Bone marrow (tissue), 2 donors: ENCODE measurements at places on chromosomes 12 and 14.

- no peak for DNase-seq
These were observed 593.0 kb downstream of the VRK1 start for GRCh38 chr14:97390096-97390724.

DNA sequence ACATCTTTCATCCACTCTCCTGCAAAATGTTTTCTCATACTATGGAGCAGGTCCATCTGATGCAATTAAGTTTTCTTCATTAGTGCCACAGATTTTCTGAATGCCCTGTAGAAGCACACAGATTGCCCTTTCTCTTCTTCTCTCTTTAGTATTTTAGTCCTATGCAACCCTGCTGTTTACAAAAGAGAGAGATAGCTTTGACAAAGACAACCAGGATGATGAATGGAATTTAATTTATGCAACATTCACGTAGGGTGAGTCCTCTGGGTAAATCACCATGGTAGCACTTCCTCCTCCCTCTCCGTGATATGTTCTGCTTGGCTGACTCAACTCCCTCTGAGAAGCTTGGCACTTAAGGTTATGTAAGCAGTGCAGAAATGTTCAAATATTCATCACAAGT lies 400.9 kb upstream of the PDE3A start:
- no peak for DNase-seq

GRCh38 chr12:130181211-130181610 lies 18.9 kb downstream of the FZD10 start:
- no peak for DNase-seq

GRCh38 chr12:31526158-31526546 lies 64.8 kb downstream of the DENND5B start:
- no peak for DNase-seq

GRCh38 chr14:47103771-47104170 lies 452.2 kb upstream of the RPL10L start:
- no peak for DNase-seq

DNA sequence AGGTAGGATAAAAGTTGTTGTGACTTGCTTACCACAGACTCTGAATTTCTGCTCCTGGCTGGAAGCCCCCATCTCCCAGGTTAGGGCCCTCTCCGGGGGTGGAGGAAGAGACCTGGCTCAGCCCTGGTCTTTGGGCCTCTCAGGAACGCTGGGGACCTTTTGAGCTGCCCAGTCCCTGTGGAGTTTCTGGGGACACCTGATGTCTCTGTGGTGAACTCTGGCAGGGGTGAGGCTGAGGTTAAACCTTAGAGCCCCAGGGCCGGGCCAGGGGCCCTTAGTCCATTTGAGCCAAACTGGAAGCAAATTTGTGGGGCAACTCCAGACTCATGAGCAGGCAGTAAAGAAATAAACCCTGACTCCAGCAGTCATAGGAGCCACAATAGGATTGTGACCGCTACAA lies 112.1 kb downstream of the ADGRD1 start:
- DNase-seq: no peak

DNA sequence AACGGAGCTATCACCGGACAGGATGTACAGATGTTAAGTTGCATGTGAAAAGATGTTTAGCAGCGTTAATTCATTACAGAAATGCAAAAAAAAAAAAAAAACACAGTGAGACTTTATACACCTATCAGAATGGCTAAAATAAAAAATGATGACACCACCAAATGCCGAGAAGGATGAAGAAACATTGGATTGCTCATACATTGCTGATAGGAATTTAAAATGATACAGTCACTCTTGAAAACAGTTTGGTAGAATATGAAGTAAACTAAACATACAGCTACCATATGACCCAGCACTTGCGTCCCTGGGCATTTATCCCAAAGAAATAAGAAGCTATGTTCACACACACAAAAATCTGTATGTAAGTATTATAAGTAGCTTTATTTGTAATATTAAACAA lies 574.1 kb downstream of the SLC16A7 start:
- DNase-seq: no peak

GRCh38 chr14:105019861-105020814 lies 745 bp downstream of the CDCA4 start:
- DNase-seq: peak; percentile 49

- DNase-seq: no peak
These were observed 2.0 kb downstream of the DDX51 start for GRCh38 chr12:132141976-132142678.

- DNase-seq: no peak
These were observed 22.1 kb downstream of the FOXN3 start for GRCh38 chr14:89394972-89395371.

GRCh38 chr12:19517583-19517982 lies 78.3 kb downstream of the AEBP2 start:
- DNase-seq: no peak

DNA sequence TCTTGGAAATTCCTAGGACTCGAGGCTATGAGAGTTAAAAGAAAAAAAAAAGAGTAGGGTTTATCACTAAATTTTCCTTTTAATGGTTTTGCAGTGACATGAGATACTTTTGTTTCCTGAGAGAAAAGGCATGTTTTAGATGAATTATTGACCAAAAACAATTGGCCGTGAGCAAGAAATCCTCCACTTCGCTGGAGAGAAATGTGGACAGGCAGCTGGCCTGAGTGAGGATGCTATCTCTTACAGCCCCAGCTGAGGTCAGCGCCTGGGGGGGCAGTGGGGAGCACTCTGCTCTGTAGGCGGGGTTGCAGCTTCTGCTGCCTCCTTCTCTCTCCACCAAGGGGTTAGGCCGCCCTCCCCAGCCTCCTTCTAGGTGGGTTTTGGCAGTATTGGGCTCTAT lies 54.7 kb downstream of the PRIMA1 start:
- no peak for DNase-seq

GRCh38 chr12:7144414-7145120 lies 14.4 kb downstream of the CLSTN3 start:
- DNase-seq: peak; percentile 43

GRCh38 chr14:104882325-104882973 lies 17.4 kb downstream of the CEP170B start:
- no peak for DNase-seq

DNA sequence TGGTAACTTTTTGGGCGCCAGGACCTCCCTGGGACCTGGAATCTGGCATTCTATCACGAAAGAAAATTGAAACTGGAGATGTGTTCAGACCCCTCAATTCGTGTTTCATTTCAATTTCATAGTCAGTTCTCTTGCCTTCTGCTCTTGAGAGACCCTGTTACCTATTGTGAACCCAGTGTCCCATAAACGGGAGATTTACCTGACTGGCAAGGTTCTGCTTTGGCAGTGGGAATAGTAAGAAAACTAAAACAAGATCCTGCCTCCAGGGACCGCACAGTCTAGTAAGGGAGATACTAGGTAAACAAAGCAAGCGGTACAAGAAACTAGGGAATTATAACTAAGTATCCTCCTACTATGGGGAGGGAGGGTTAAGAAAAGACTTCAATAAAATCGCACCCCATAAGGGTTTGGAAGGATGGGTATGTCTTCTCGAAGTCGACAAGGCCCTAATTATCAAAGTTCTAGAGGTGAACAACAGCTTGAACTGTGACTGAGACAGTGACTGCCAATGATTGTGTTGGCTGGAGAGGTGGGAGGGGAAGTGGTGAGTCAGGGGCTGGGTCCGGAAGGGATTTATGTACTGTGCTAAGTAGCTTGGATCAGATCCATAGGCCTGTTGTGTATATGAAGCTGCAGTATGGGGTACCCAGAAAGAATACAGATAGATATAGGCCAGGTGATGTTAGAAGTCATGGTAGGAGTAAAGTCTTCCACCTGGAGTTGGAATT lies 754 bp downstream of the ACSS3 start:
- no peak for DNase-seq

GRCh38 chr12:67988601-67989021 lies 636 bp upstream of the IFNG-AS1 start:
- no peak for DNase-seq

DNA sequence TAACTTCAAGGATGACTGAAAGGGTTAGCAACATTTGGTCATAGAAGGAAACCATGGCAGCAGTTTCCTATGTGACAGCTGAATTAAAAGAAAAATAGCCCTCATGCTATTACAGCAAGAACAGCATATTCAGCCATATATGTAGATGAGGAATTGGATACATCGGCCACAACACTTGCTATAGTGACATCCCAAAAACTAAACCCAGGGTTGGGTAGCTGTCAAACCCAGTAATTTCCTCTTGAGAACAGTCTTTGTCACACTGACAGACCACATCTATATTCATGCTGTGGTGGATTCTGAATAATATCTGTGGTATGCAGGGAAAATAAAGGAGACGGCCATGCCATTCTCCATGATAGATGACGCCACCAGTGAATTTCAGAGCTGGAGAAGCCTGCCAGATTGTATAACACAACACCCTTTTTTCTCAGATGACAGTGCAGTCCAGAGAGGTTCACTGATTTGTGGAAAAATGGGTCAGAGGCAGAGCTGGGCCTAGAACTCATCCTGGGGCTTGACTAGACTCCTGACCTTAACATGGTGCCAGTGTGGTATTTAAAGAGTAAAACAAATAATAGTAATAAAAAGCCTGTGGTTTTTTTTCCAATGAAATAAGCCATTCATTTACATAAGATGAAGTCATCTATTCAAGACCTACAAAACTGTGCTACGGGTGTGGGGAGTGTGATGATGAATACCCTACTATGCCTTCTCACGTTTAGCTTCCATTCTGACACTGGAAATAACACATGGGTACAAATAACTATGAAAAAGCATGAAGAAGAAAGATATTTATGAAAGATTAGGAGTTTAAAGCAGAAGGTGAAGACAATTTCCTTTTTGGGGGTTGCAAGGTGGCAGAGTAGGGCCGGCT lies 32.3 kb downstream of the EFCAB11 start:
- DNase-seq: no peak

GRCh38 chr12:25655702-25656101 lies 102.6 kb upstream of the LMNTD1 start:
- DNase-seq: no peak

GRCh38 chr12:7661741-7662140 lies 4.0 kb downstream of the APOBEC1 start:
- DNase-seq: no peak

GRCh38 chr14:75343911-75344310 lies 65.3 kb downstream of the FOS start:
- no peak for DNase-seq

DNA sequence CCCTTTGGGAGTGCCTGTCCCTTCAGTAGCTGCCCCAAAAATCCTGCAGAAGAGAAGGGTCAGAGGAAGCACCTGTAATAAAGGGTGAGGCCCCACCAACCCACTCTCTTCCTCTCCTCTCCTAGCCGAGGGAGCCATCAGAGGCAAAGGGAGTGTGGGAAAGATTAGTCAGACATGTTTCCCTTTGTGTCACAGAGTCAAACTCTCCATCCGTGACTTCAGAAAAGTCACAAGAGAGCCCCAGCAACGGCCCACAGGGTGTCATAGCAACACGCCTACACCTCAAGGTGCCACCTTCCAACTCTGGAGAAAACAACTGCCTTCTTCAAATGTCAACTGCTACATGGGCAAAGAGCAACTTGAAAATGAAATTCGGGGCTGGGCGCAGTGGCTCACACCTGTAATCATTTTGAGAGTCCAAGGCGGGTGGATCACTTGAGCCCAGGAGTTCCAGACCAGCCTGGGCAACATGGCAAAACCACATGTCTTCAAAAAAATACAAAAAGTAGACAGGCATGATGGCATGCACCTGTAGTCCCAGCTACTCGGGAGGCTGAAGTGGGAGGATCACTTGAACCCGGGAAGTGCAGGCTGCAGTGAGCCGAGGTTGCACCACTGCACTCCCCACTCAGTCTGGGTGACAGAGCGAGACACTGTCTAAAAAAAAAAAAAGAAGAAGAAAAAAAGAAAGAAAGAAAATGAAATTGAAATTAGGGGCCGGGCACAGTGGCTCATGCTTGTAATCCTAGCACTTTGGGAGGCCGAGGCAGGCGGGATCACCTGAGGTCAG lies 17.7 kb upstream of the CD27 start:
- no peak for DNase-seq

GRCh38 chr12:131273291-131273845 lies 319.7 kb downstream of the ADGRD1 start:
- no peak for DNase-seq

DNA sequence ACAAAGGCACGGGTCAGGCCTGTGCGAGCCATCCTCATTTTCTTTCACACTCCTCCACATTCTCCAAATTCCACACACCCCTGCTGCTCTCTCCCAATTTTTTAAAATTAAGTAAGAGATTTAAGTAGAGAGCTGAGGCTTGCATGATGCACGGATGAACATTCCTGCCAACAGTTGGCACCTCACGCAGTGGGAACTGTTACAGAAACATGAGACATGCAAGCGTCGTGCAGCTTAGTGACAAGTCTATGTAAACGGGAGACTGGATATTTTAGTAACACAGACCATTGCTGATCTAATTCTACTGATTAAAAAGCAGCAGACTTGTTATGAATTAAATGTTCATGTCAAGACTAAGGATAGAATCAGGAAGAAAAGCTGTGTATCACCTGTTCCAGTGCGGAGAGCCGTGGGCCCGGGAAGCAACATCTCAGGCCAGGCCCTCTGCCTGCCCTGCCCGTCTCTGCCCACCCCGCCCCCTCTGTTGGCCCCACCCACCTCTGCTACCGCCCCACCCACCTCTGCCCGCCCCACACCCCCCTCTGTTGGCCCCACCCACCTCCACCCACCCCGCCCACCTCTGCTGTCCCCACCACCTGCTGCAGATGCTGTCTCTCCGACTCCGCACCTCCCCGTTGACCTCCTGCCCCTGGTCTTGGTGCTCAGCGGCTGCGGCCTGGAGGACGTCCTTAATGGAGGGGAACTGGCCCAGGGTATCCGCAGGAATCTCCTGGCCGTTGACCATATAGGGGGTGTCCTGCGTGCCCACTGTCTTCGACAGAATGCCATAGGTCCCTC lies 21.2 kb downstream of the GOLGA3 start:
- no peak for DNase-seq

GRCh38 chr14:52314595-52315354 lies 663 bp downstream of the PTGER2 start:
- no peak for DNase-seq

DNA sequence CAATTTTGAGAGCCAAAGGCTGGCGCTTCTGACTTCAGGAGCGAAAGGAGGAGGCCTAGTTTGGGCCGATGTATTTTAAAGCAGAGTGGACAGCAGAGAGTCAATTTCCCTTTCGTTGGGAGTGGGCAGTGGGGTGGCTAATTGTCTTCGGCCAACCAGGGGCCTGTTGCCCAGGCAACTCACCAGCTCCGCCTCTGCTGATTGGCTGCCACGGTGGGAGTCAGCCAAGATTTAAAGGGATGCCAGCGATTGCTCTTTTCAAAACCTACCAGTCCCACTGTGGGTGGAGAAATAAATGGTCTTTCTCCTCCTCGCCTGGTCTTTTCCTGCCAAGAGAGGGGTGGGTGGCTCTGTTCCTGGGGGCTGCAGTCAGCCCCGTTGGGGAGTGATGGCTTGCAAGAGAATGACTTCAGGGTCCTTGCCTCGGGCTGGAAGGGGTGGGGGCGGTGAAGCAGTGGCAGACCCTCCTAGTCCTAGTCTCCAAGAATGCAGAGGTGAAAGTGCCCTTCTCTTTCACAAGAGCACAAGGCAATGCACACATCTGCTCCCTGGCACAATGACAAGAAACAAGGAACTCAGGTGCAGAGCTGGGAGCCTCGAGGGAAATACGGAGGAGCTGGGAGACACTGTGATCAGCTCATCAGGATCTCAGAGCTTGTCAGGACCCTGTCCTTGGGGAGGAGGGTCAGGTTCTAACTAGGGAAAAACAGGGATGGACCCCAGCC lies 37.7 kb downstream of the RASAL1 start:
- DNase-seq: no peak
